ENCODE measurements at places on chromosomes 16 and 17.

GRCh38 chr16:84098939-84099338 lies 17.8 kb downstream of the MBTPS1 start:
- no peak for DNase-seq

GRCh38 chr17:66386498-66387351 lies 84.3 kb downstream of the PRKCA start:
- no peak for DNase-seq

- no peak for DNase-seq
Measured at GRCh38 chr16:3793161-3793576, 75.8 kb upstream of the TRAP1 start.

- no peak for DNase-seq
Measured at GRCh38 chr16:14366447-14366846, 263.6 kb downstream of the PARN start.

DNA sequence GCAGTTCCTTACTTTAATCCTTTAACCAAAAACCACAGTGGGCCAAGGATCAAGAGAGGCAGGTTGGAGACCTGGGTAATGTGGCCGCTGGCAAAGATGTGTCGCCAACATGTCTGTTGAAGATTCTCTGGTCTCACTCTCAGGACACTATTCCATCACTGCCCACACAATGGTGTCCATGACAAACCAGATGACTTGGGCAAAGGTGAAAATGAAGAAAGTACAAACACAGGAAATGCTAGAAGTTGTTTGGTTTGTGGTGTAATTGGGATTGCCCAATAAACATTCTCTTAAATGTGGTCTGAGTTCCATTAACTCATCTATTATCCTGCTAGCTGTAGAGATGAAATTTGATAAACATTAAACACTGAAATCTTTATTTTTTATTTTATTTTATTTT lies 43.3 kb downstream of the SALL1 start:
- no peak for DNase-seq

DNA sequence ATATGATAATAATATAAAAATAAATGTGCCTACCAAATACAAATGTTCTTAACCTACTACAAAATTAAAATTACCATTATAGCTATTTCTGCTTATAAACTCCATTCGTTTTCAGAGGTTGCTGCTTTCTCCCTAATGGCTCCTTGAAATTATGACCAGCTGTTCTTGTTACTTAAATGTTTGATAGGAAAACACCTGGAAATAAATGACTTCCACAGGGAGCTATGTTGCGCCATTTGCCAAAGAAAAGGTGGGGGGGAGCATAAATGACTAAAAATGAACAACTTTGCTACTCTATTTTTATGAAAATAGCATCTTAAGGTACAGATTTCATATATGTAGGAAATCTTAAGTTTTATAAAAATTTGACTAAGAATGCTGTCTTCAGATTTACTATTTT lies 157.5 kb upstream of the MON1B start:
- DNase-seq, result no peak

DNA sequence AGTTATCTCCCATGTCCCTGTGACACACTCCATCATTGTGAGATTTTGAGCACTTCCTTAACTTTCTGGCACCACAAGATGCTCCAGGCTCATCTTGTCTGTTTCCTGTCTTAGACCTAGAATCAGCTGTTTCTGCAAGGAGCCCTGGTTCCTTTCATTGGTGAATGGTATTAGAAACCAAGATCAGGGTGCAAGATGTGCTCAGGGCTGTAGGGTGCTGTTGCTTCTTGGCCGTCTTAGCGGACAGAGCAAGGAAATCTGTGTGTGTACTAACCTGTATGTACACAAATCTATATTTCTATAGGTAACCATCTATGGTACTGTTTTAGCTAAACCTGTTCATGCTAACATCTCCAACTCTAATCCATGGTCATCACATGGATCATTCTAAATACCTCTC lies 8.1 kb upstream of the PRM1 start:
- DNase-seq, result no peak

- DNase-seq, result no peak
Measured at GRCh38 chr16:6300523-6300922, 1032.1 kb upstream of the RBFOX1 start.

- DNase-seq, result no peak
Measured at GRCh38 chr16:1828645-1829410, 1.8 kb downstream of the FAHD1 start.

- no peak for DNase-seq
Measured at GRCh38 chr17:266701-267667, 85.5 kb upstream of the DOC2B start.

GRCh38 chr17:45022655-45023339 lies 28.6 kb downstream of the DCAKD start:
- DNase-seq, result no peak

GRCh38 chr16:89746043-89746442 lies 24.7 kb downstream of the ZNF276 start:
- DNase-seq, result no peak

GRCh38 chr17:13316657-13317056 lies 285.1 kb downstream of the HS3ST3A1 start:
- no peak for DNase-seq

GRCh38 chr17:47757386-47757785 lies 24.4 kb downstream of the TBX21 start:
- no peak for DNase-seq

DNA sequence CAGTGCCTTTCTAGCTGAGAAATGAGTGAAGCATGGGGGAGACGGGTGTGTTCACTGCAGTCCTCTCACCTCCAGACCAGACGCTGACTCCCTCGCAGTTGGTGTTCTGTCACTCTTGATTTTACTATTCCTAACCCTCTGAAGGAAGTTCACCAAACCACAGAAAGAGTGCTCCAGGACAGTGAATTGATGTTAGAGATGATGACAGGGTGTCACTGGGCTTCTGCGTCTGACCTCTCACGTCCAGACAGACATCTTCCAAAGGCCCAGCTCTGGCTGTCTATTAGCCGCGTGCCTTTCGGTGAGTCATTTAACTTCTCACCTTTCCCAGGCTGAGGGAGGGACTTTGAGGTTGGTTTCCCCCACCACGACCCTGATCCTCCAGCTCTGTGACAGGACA lies 8.2 kb downstream of the CRAMP1 start:
- DNase-seq, result no peak

- DNase-seq, result no peak
Measured at GRCh38 chr16:15773968-15774367, 82.9 kb downstream of the MYH11 start.

DNA sequence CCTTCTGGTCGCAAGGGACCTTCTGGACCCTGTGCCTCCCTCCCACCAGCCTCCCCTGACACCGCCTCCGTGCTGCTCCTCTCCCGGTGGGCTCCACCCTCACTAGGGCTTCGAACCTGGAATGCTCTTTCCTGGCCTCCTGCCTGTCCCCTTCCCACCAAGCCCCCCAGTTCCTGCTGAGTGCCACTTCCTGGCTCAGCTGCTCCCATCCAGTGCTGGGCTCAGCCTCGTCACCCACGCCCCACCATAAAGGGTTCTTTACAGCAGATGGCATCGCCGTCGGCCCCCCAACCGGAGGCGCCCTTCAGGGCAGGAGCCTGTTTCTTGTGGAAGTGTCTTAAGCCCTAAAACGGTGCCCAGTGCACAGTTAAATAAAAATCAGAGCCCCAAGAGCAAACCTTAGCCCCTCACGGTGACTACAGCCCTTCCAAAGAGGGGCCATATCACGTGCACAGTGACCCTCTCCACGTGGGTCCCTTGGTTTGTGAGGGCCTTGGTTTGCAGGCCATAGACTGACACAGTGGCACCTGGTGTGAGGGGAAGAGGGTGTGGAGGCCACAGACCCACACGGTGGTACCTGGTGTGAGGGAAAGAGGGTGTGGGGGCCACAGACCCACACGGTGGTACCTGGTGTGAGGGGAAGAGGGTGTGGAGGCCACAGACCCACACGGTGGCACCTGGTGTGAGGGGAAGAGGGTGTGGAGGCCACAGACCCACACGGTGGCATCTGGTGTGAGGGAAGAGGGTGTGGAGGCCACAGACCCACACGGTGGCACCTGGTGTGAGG lies 111.4 kb downstream of the METRNL start:
- no peak for DNase-seq

DNA sequence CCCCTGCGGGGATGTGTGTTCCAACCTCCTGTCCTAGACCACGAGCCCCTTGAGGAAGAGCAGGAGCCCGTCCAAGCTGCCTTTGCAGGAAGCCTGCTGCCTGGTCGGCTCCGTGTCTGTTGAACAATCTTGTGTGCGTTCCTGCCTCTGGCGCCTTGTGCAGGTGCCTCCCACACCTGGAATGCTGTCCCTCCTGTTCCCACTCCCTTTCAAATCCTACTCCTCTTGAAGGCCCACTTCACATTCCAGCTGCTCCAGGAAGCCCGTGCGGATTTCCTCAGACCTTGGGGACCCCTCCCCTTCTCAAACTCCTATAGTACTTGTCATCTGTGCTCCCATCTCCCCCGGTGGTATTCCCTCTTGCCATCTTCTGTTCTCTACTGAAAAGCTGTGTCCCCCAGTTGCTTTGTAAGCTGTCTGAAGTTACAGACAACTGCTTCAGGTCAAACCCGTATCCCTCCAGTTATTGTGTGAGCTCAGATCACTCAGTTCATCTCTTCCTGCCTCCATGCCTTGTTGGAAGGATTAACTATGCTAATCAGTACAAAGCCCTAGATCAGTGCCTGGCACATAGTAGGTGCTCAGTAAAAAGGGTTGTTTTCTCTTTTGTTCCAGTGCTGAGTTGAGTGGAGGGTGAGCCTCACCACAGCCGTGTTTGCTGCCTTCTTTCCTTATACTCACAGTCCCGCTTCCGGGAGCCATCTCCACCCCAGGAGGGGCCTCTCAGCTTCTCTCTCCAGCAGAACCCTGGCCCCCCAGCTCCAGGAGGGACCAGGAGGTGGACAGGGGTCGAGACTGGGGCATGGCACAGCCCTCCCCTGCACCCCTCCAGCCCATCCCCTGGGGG lies 241.8 kb upstream of the CIBAR2 start:
- DNase-seq, result no peak

Data from activated T-helper 1 cell treated with anti-CD3 and anti-CD28 coated beads, Interleukin-2, amount 50 U/mL, for 16 hours (primary cell).